ENCODE measurements at places on chromosomes 11 and 22. TPM values are rescaled to one million over a fixed set of nuclear protein-coding genes. Genes with fewer than 3 reads are reported as not detected.

GRCh38 chr11:58656348-58656747, 33.9 kb downstream of the CNTF start:
- DNase-seq: no peak

SCGB1D2 gene
- total RNA-seq: not detected

DNA sequence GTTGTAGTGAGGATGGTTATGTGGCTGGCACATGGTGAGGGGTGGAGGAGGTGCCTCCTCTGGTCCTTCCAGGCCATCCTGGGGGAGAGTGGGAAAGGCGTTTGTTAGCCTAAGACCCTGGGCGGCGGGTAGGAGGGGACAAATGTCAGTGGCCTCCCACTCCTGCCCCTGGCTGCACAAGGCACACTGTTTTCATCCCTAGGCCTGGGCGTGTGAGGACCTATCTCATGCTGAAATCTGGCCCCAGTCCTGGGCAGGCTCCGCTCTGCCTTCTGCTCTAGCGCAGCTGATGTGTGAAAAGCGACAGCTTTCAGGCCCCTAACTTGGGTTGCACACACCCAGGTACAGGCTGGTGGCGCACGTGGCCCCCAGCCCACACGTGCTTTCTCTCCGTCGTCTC, 32.1 kb downstream of the DAGLA start:
- DNase-seq: no peak

PLAAT3 gene
- total RNA-seq: 8.0 TPM

- no peak for DNase-seq
Measured at GRCh38 chr22:41177622-41178424, 27.3 kb upstream of the L3MBTL2 start.

GRCh38 chr11:124674571-124674970, 867 bp downstream of the SPA17 start:
- DNase-seq: no peak

USH1C gene
- total RNA-seq: 0.24 TPM

- peak; percentile 96 for DNase-seq
Measured at GRCh38 chr11:47355283-47356128, 3.0 kb upstream of the MYBPC3 start.

DNA sequence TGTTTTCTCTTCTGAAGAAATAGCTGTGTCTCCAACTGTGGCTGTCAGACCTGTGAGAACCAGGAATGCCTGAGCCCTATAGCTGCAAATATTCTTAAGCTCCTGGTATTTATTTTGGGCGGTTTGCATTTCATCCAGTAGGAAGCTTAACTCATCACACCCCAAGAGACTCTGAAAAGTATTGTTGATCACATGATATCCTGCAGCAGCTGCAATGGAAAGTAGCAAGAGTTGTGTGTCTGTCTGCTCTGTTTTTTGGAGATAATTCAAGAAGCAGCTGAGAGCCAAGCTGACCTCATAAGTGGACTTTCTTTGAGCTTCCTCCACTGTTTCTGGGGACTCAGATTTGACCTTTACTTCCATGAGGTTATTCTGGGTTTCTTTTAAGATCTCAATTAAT, 36.4 kb upstream of the MRPL17 start:
- no peak for DNase-seq

SMTNL1 gene
- 0.28 TPM for total RNA-seq

GRCh38 chr11:26931248-26931631, 62.7 kb upstream of the FIBIN start:
- DNase-seq: no peak

DNA sequence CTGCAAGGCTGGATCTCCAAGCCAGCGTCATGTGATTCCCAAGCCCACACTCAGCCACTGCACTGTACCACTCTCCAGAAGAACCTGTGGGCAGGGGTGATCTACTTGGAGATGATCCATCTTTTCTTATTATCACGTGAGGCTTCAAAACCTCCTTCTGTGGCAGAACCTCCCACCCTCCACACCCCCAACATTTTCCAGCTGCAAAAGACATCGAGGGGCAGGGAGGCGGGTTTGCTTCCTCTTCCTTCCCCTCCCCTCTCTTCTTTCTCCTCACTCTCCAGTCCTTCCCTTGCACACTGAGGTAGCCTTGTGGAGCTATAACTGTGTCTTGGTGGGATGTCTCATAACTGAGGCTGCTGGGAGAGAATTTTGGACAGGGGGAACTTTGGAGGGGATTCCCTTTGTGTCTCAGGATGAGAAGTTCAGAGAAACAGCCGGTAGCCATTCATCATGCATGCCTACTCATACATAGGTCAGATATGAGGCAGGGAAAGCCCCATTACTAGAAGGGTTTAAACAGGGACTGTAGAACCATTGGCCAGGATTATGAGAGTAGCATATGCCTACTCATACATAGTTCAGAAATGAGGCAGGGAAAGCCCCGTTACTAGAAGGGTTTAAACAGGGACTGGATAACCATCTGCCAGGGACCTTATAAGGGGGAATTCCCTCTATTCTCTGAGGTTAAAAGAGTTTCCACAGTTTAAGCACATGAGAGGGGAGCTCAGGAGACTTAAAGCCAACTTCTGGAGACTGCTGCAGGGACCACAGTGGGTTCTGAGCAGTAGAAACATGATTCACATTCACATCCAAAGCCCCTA, 420.7 kb upstream of the CADM1 start:
- no peak for DNase-seq

- peak; percentile 66 for DNase-seq
Measured at GRCh38 chr11:69249311-69250185, 44.4 kb upstream of the MYEOV start.

TMPRSS13 gene
- total RNA-seq: 0.22 TPM

- peak; percentile 50 for DNase-seq
Measured at GRCh38 chr22:35641494-35642120, 6.6 kb upstream of the APOL6 start.

- DNase-seq: no peak
Measured at GRCh38 chr22:23291806-23292452, 111.6 kb downstream of the BCR start.

- DNase-seq: peak; percentile 99
Measured at GRCh38 chr22:21641789-21642583, at the start of gene SDF2L1. TSS of gene SDF2L1 (plus strand) at chr22:21642302. CDS start at chr22:21642337, 35 bp downstream.

- DNase-seq: no peak
Measured at GRCh38 chr11:15806217-15806616, 550.1 kb downstream of the SOX6 start.

DNA sequence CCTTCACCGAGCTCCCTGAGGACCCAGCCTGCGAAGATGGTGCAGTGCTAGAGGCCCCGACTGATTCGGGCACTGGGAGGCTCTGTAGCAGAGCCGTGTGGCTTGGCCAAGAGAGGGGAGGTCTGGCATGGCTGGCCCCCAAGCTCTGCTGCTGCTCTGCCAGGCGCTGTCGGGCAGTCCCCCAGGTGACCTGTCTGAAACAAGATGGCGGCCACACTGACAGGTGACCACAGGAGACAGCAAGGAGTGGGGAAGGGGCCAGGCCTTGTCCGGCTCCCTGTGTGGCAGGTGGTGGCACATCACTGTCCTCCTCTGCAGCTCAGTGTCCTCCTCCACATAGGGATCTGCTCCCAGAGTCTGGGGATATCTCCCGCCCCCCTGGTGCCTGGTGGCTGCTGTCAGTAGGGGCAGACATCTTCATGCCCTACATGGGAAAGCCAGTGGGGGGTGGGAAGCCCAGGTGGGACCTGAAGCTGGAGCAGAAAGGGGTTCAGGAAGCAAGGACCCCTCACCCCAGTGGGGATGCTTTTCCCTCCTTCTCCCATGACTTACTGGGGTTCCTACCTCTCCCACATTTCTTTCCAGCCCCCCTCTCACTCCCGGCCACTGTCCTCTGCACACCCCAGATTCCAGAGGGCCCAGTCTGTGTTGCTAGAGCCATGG, 40.1 kb upstream of the WNT11 start:
- DNase-seq: no peak

ACRV1 gene
- total RNA-seq: 0.47 TPM

- no peak for DNase-seq
Measured at GRCh38 chr11:121038648-121039409, 14.9 kb downstream of the TBCEL start.

DNA sequence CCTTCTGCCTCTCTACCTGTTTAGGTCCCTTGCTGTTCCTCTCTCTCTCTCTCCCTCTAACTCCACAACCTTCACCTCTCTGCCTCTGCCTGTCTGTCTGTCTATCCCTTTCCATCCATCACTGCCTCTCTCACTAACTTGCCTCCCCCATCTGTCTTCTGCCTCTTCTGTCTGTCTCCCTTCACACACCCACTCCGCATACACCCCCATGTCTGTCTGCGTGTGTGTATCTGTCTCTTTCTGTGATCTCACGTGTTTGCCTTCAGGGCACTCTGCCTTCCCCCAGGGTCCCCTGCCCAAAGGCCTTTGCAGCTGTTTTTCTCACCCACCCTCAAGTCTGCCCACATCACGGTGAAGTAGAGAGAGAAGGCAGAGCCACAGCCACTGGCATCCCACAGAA, 7.9 kb downstream of the RTN4RL2 start:
- no peak for DNase-seq

- DNase-seq: no peak
Measured at GRCh38 chr11:110679323-110679975, 32.8 kb downstream of the ARHGAP20 start.

DNA sequence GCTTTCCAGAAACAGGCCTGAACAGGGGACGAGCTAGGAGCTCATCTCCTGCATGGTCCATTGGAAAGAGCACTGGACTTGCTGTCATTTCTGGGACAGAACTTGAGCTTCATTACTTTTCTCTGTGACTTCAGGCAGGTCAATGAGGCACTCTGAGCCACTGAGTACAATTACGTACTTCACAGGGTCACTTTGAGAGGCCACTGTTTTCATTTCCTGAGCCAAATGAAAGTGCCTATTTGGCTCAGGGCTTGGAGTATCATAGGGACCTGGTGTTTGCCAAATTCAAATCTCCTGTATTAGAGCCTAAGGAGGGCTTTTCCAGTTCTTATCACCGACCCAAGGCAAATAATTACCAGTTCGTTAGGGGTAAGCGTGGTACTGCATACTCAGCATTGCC, 319.3 kb downstream of the CADM1 start:
- no peak for DNase-seq

DNA sequence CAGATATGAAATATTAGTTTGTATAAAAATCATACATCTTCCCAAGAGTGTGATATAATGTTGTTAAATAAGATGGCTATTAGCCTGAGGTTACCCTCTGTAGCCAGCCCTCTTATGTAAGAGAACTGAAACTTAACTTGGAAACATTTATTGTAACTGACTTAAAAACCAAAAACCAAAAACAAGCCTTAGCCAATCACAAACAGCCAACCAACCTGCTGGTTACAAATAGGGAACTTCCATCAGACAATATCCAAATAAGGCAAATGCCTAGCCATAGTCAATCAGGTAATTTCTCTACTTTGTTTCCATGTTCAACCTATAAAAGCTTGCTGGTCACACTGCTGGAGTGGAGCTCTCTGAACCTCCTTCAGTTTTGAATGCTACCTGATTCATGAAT, 14.1 kb downstream of the KBTBD3 start:
- no peak for DNase-seq

ISX gene
- not detected for total RNA-seq

DNA sequence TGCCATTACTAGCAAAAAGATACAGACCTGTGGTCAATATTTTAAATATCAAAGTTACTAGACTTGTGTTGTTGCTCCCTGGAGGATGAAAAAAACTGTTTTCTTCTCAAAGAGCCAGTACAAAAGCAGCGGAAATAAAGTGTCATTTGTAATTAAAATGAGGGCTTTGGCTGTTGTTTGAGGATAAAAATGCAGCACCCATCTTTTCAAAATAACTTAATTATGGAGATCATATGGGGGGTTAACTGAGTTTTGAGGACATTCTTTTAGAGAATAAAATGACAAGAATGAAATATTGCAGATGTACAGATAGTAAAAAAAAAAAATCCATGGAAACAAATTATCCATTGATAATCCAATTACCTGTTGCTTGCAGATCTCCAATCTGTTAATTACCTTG, 1484.4 kb downstream of the LRRC4C start:
- no peak for DNase-seq

KLHL35 gene
- 1.5 TPM for total RNA-seq

DNA sequence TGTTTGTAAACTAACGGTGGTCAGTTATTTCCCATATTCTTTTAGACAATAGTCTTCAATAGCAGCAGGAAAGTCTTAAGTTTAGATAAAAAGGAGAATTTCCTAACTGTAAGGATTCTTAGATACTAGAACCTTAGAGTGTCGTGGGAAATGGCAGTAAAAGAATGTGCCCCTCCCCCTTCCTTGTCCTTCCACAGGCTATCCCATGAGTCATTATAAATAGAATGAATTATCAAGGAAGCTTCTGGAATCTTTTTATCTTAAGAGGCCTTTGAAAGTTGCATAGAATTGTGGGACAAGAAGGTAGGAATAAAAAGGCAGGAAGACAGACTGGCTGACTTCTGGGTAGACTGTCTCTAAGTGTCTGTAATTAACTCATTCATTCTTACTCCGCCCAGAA, 165.2 kb upstream of the TBCEL start:
- DNase-seq: no peak

DNA sequence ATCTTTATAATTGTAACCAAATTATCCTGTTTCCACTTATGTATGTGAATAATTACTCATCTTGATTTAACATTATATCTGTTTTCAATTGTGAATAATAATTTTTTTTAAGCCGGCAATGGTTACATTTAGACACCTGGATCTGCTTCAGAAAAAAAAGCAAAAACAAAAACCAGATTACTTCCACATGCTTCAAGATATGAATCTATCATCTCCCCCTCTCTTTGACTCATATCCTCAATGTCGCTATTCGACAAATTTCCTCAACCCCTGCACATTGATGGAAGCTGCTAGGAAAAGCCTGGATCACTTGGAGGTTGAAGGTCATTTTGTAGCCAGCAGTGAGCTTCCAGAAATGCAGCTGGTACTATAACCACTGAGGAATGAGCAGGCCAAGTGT, 42.7 kb downstream of the SLC1A2 start:
- no peak for DNase-seq

ARVCF gene
- 35.4 TPM for total RNA-seq

GRCh38 chr11:20015101-20015500, 145.2 kb downstream of the DBX1 start:
- no peak for DNase-seq

DNA sequence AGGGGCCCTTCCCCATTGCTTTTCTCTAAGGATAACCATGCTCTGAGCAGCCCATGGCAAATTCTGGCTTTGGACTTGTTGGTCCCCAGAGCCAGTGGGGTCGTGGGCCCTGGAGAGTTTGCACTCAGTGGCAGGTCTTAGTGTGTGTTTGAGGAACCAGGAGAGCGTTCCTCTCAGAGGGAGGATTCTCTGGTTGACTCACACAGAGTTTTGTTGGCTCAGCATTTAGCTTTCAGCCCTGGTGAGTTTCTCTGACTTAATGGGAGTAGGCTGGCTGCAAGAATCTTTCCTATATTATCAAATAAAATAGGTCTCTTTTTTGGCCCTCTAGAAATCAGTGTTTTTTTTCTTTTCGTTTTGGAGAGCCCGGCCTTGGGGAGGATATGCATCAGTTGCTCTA, 20.9 kb downstream of the ST14 start:
- no peak for DNase-seq

GRCh38 chr11:119316016-119316728, 758 bp downstream of the MCAM start:
- peak; percentile 34 for DNase-seq

GRCh38 chr11:115769891-115770290, 265.7 kb upstream of the CADM1 start:
- DNase-seq: no peak
